ENCODE measurements at places on chromosomes 2 and 18.

DNA sequence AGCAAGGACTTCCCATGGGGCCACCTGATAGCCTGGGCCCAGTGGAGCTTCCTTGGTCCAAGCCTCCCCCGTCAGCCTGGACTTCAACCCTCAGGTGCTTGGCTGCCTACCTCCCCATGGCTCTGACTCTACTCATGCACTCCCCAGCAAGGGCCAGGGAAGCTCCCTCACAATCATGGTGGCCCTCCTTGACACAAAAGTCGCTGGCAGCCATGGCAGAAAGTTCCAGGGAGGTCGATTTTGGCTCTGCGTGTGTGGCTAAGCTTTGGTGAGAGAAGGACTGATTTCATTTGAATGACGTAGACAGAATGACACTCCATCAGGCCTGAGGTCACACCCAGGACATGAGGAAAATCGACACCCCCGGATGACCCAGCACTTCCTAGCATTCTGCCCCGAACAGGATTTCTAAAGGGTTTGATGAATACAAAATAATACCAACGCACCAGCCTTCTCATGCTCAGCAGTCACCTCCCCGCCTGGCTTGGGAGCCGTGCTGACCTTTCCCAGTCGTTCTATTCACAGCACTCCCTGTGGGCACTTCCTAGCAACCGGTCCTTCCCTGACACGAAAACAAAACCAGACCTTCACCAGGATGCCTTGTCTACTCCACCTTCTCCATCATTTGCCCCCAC lies 52.7 kb downstream of the LBH start:
- no peak for DNase-seq

DNA sequence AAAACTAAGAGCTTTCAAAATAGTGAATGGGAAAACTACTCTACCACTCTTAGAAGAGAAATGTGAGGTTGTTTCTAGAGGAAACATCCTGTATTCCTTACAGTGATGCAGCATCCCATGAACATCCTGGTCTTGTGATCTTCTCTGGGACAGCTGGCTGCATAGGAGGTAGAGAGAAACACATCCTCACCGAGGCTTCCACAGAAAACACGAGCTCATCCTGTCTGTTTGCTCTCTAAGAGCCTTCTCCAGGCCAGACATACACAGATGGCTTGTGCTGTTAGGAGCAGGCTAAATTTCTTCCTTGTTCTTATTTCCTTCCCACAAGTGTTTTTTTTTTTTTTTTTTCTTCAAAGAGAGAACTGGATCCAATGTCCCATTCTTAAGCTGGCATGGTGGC lies 14.7 kb upstream of the FZD7 start:
- DNase-seq: no peak

GRCh38 chr2:85823951-85824350 lies 64.8 kb downstream of the ST3GAL5 start:
- no peak for DNase-seq

- DNase-seq: no peak
Observed at GRCh38 chr18:29540548-29540947, 1363.6 kb upstream of the CDH2 start.

- DNase-seq: no peak
Observed at GRCh38 chr2:9527995-9528787, 27.4 kb downstream of the ADAM17 start.

- DNase-seq: no peak
Observed at GRCh38 chr2:232544674-232545073, 5.2 kb downstream of the CHRNG start.

GRCh38 chr18:49127471-49128190 lies 176.9 kb upstream of the SMAD7 start:
- DNase-seq: no peak

DNA sequence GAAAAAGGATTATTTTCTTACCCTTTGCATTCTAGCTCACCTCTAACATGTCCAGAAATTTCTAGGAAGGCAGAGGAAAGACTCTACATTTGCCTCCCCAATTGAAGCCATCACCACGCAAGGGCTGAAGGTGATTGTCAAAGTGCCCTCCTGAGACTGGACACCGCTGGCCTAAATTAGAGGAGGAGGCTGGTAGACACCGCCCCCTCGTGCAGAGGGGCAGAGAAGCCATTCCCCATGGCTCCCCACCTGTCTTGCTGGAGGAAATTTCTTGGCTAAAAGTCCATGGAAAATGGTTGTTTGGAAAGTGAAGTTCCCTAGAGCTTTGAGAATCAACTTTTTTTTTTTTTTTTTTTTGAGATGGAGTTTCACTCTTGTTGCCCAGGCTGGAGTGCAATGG lies 31.3 kb upstream of the CREB1 start:
- no peak for DNase-seq

- DNase-seq: no peak
Observed at GRCh38 chr2:188416367-188416766, 124.7 kb downstream of the GULP1 start.

DNA sequence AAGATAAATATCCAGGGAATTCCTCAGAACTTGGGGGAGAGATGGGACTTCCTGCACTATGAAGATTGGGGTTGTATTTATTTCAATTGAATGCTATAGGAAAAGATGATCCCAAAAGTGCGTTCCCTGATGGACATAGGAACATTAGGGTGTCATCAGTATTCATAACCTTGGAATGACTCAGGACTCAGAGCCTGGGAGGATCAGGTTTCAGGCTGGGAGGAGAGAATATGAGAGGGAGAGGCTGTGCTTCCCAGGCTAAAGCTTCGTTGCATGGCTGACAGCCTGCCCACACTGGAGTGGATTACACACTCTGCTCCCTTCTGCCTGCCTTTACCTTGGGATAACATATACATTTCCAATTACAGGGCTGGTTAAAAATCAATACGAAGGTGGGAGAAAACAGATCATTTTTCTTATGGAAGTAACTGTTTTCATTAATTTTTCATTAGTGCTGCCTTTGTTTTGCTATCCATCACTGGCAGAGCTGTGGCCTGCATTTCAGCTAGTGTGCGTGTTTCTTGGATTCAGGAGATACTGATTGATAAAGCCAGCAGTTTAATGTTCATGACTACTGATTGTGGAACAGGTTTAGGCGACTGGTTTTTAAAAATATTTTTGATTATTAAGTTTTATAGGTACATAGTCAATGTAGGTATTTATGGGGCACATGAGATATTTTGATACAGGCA lies 118.7 kb downstream of the KCTD1 start:
- no peak for DNase-seq

- peak; percentile 62 for DNase-seq
Observed at GRCh38 chr2:103959174-103960128, 894.5 kb upstream of the POU3F3 start.

DNA sequence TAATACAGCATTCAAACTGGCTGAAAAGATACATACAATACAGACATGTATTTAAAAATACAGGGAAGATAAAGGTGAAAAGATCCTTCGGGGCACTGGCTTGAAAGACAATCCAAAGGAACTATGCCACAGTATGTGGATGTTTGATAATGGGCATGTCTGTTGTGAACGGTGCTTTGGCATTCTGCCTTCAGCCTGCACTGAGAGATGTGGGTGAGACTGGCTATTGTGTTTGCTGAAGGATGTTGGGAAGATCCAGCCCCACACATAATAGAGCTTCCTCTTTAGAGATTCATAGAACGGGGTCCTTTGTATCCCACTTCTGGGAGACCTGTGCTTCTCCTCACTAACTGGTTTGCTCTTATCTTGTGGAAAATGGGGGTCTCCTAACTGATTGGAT lies 65.1 kb upstream of the CXCR4 start:
- DNase-seq: no peak

- no peak for DNase-seq
Observed at GRCh38 chr2:60586081-60586480, 32.6 kb upstream of the BCL11A start.

DNA sequence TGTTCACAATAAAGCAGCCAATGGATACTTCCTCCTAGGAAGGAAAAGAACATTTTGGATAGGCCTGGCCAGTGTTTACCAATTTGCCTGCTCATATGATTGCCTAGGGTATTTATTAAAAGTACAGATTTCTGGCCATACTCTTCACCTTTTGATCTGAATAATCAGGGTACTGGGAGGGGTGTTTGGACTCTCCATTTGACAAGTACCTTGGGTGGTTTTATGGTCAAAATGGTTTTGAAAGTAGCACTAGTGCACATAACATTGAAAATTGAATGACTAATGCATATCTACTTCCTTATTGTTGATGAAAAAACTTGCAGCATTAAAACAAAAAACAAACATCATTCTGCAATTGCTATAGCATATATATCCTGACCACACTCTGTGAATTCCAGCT lies 333.3 kb upstream of the CDH2 start:
- no peak for DNase-seq

DNA sequence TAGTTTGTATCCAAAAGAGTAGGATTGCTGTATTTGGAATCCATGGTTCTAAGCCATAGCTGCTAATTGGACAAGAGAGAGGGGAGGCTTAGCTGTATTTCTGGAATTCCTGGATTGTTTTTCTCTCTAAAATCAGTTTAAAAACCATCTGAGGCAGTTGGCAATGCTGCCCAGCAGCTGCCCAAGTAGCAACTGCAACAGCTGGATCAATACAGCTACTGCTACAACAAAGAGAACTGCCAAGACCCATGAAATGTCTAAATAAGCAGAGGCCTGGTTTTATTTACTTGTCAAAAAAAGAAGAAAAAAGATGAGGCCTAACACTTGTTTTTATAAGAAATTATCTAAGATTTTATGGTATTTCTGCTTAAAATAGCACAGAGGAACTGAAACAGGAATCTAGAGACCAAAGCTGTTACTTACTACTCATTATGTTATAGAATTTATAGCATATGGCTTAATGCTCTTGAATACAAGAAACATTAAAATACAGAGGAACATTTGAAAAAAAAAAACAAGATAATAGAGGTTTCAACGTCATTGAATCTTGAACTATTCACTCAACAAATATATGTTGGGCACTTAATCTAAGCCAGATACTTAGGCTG lies 39.1 kb downstream of the TMEFF2 start:
- no peak for DNase-seq

- DNase-seq: no peak
Observed at GRCh38 chr2:134883552-134884293, 34.9 kb upstream of the CCNT2 start.

GRCh38 chr2:76298041-76298440 lies 587.3 kb upstream of the GCFC2 start:
- DNase-seq: no peak

GRCh38 chr2:161952783-161953191 lies 121.2 kb downstream of the DPP4 start:
- no peak for DNase-seq

- no peak for DNase-seq
Observed at GRCh38 chr2:217520356-217521010, 482.3 kb downstream of the TNS1 start.

DNA sequence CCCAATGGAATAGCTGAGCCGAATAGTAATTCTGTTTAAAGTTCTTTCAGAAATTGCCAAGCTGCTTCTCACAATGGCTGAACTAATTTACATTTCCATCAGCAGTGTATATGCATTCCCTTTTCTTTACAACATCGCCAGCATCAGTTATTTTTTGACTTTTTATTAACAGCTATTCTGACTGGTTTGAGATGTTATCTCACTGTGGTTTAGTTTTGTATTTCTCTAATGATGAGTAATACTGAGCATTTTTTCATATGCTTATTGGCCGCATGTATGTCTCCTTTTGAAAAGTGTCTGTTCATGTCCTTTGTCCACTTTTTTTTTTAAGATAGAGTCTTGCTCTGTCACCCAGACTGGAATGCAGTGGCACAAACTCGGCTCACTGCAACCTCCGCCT lies 100.7 kb downstream of the C2orf74 start:
- no peak for DNase-seq

GRCh38 chr2:112829961-112830681 lies 6.5 kb downstream of the IL1B start:
- no peak for DNase-seq

GRCh38 chr2:95300450-95300849 lies 3.3 kb downstream of the KCNIP3 start:
- no peak for DNase-seq

GRCh38 chr2:227597998-227598397 lies 695 bp upstream of the SCYGR2 start:
- no peak for DNase-seq

DNA sequence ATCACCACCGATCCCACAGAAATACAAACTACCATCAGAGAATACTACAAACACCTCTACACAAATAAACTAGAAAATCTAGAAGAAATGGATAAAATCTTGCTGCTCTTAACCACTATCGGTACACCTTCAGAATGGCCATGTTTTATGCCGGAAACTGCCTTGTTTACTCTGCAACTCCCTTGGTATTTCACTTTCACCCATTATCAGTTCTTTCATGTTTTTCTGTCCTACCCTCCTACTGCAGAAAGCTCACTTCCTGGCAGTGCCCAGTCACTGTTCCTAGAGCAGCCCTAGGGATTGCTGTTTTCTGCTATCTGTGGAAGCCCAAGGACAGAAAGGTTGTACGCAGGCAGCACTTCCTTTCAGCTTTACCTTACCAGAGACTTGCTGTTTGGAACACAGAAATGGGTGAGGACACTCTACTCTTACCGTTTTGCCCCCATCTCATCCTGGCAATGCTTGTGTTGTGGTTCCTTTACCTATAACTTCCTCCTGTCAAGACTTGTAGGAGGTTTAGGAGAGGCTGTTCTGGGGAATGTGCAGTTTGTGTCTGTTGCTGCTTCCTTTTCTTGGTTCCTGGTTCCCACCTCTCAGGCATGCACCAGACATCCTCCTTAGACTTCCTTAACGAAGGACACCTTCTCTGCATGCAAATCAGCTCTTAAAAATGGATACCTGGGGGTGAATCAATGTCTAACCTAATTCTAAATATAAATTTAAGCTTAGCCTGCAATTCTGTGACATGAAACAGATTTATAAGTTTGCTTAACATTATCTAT lies 394.4 kb downstream of the SPAG16 start:
- no peak for DNase-seq

DNA sequence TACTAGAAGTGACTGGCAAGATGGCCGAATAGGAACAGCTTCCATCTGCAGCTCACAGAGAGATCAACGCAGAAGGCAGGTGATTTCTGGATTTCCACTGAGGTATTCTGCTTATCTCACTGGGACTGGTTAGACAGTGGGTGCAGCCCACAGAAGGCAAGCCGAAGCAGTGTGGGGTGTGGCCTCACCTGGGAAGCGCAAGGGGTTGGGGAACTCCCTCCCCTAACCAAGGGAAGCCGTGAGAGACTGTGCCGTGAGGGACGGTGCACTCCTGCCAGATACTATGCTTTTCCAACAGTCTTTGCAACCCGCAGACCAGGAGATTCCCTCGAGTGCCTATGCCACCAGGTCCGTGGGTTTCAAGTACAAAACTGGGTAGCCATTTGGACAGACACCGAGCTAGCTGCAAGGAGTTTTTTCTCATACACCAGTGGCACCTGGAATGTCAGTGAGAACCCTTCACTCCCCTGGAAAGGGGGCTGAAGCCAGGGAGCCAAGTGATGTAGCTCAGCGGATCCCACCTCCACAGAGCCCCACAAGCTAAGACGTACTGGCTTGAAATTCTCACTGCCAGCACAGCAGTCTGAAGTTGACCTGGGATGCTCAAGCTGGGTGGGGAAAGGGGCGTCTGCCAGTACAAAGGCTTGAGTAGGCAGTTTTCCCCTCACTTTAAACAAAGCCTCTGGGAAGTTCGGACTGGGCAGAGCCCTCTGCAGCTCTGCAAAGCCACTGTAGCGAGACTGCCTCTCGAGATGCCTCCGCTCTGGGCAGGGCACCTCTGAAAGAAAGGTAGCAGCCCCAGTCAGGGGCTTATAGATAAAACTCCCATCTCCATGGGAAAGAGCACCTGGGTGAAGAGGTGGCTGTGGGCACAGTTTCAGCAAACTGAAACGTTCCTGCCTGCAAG lies 40.1 kb downstream of the PLEK start:
- no peak for DNase-seq
